ENCODE measurements at places on chromosomes 7 and 10.

- no peaks in the 10 kb centered on the region for H3K4me1 ChIP-seq
- no peak overlapping the region for H3K4me3 ChIP-seq
- no peak overlapping the region for H3K27ac ChIP-seq
- no peaks in the 10 kb centered on the region for H3K36me3 ChIP-seq
These were observed 21.0 kb upstream of the EPC1 start for GRCh38 chr10:32367793-32368453.

DNA sequence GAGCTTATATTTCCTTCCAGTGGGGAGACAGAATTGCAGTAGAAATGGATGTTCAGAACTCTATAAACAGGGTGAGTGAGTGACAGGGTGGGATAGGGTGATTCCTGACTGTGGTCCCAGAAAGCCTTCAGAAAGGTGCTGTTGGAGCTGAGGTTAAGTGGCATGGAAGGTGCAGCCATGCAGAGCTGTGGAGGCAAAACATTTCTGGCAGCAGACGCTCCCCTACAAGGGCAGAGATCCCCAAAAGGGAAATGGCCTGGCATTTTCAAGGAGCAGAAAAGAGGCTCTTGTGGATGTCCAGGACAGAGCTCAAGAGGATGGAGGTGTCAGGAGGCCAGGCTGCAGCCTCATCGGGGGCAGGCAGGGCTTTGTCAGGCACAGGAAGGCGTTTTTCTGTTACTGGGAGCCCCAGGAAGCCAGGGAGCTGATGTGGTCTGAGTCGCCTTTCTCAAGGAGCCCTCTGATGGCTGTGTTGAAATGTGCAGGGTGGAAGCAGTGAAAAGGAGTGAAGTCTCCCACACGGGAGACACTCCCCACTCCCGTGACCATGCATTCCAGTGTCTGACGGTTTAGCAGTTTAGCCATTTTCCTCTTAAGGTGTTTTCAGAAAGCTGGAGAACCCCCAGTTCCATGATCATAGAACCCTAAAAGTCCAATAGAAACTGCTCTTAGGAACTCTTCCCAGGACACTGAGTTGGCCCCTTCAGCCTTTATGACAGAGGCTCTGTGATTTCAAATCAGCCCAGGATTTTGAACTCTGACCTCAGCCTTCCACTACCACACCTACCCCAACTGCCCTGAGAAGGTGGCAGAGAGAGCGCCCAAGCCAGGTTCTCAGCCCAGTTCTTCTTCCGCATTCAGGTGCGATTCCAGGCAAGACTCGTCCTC is 96.2 kb downstream of the C10orf105 start:
- peak; percentile 64 for DNase-seq
- no peak overlapping the region for H3K27ac ChIP-seq
- H3K27me3 ChIP-seq: no peaks in the 10 kb centered on the region
- no peak overlapping the region for H3K4me3 ChIP-seq

GRCh38 chr10:12961416-12962205 is 39.9 kb downstream of the CCDC3 start:
- H3K36me3 ChIP-seq: no peaks in the 10 kb centered on the region
- no peak overlapping the region for H3K4me3 ChIP-seq
- H3K4me1 ChIP-seq: no peaks in the 10 kb centered on the region
- DNase-seq: no peak
- H3K27me3 ChIP-seq: no peaks in the 10 kb centered on the region

DNA sequence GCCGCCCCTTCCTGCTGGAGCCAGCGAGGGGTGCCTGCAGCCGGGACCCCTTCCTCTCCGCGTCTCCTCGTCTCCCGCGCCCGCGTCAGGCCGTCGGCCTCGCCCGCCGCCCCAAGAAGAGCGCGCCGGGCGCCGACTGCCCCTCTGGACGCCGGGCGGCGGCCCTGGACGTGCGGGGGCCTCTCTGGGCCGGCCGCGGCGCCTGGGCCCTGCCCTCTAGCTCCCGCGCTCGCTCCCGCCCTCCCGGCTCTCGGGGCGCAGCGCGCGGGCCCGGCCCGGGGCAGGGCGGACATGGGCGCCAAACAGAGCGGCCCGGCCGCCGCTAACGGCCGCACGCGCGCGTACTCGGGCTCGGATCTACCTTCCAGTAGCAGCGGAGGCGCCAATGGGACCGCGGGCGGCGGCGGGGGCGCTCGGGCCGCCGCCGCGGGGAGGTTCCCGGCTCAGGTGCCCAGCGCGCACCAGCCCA is 704 bp downstream of the ZNRF2 start:
- H3K4me3 ChIP-seq: peak overlapping the region; percentile 99
- peak; percentile 81 for DNase-seq
- H3K36me3 ChIP-seq: no peaks in the 10 kb centered on the region
- H3K27me3 ChIP-seq: no peaks in the 10 kb centered on the region

DNA sequence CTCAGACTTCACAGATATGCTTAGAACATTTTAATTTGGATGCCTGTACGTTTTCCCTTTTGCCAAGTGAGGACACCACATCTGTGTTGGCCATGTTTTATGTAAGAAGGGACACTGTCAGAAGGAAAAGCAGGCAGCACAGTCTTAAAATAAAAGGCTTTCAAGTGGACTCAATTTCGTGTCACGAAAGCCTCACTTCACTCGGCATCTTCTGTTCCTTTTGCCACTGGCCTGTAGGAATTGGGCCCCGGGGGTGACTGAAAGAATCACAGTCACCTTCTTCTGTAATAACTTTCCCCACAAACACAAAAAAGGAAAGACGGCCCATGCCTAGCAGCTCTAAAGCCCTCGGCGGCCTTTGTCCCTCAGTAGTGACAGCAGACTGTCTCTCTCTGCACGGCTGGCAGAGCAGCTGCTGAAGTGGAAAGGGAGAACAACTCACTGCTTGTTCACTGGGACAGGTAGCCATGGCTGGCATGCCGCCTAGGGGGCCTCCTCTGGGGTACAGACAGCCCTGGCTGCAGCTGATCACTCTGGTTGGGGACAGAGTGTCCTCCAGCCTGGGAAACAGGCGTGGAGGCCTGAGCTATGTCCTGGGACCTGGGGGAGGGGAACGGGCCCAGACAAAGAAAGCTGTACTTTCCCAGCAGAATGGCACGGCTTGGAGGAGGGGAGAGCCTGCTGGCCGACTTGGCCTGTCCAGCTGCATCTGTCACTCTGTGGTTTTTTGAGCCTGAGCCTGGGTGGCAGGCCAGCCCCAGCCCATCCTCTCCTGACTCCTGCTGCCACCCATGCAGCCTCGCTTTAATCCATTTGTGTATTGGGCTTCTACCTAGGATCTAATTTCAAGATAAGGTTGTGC is 4.4 kb downstream of the RASSF4 start:
- no peaks in the 10 kb centered on the region for H3K36me3 ChIP-seq
- peak overlapping the region; percentile 29 for H3K4me3 ChIP-seq
- H3K27me3 ChIP-seq: peaks cover 16% of the 10 kb centered on the region

GRCh38 chr10:28761084-28761846 is 83.9 kb downstream of the BAMBI start:
- DNase-seq: no peak
- no peak overlapping the region for H3K4me3 ChIP-seq
- H3K27ac ChIP-seq: no peak overlapping the region

- H3K4me3 ChIP-seq: no peak overlapping the region
- no peaks in the 10 kb centered on the region for H3K4me1 ChIP-seq
- no peaks in the 10 kb centered on the region for H3K27me3 ChIP-seq
- no peak overlapping the region for H3K27ac ChIP-seq
These were observed 98.0 kb downstream of the TMEM26 start for GRCh38 chr10:61355211-61355610.

DNA sequence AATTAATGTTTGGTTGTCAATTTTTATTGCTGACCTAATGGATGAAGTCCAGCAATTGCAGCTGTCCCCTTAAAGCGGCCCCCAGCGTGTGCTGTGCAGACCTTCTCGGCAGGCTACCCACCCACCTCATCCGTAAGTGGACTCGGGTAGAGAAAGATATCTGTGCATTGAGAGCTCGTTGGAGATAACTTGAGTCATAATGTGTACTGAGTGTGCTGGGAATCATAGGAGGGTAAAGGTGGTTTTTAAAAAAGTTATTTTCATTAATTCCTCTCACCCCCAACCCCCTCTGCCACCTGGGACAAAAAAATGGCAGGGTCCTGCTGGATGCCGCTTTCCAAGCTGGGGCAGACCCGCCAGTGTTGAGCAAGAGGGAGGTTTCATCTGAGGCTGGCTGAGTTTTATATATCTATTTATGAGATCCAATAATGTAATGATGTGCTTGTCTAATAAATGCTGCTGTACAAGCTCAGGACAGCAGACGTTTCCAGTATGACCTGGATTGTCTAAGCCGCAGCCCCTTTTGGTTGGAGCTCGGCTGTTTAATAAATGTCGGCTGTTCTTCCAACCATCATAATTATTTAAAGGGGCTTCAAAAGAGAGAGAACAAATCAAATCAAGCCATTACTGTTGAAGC is 119.1 kb downstream of the NKX6-2 start:
- no peak for DNase-seq
- no peaks in the 10 kb centered on the region for H3K27me3 ChIP-seq
- H3K36me3 ChIP-seq: no peaks in the 10 kb centered on the region
- peaks cover 16% of the 10 kb centered on the region for H3K4me1 ChIP-seq
- H3K4me3 ChIP-seq: no peak overlapping the region

GRCh38 chr10:120984221-120984620 is 133.1 kb downstream of the WDR11 start:
- peaks cover 21% of the 10 kb centered on the region for H3K27me3 ChIP-seq
- no peak for DNase-seq
- no peak overlapping the region for H3K4me3 ChIP-seq
- no peak overlapping the region for H3K27ac ChIP-seq
- no peaks in the 10 kb centered on the region for H3K36me3 ChIP-seq

DNA sequence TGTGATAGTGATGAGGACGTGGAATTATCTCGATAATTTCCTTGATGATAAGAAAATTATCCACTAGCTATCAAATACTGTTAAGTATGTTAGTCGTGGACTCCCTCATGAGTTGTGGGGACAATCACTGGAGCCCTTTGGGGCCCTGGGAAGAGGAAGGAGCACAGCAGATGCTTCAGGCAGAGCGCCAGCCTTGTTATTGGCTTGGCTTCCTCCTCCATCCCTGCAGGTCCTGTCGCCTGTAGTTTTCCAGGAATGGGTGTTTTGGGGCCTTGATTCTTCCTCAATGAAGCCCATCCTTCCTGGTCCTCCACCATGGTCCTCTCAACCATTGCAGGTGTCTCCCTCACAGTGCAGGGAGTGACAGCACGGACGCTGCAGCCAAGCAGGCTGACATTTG is 32.5 kb upstream of the ZNF32 start:
- no peak overlapping the region for H3K27ac ChIP-seq
- H3K4me3 ChIP-seq: no peak overlapping the region
- no peak for DNase-seq
- H3K36me3 ChIP-seq: no peaks in the 10 kb centered on the region
- H3K27me3 ChIP-seq: no peaks in the 10 kb centered on the region
- no peaks in the 10 kb centered on the region for H3K4me1 ChIP-seq

- DNase-seq: no peak
- H3K27me3 ChIP-seq: no peaks in the 10 kb centered on the region
- no peak overlapping the region for H3K27ac ChIP-seq
These were observed 309.3 kb upstream of the KCND2 start for GRCh38 chr7:119963654-119964053.

- H3K27me3 ChIP-seq: no peaks in the 10 kb centered on the region
- no peak overlapping the region for H3K27ac ChIP-seq
- no peaks in the 10 kb centered on the region for H3K36me3 ChIP-seq
- no peak overlapping the region for H3K4me3 ChIP-seq
- H3K4me1 ChIP-seq: no peaks in the 10 kb centered on the region
- no peak for DNase-seq
These were observed 195.0 kb upstream of the PRPS1L1 start for GRCh38 chr7:18222636-18223035.

- H3K36me3 ChIP-seq: no peaks in the 10 kb centered on the region
- H3K27ac ChIP-seq: no peak overlapping the region
- no peaks in the 10 kb centered on the region for H3K4me1 ChIP-seq
- H3K4me3 ChIP-seq: no peak overlapping the region
- no peaks in the 10 kb centered on the region for H3K27me3 ChIP-seq
- no peak for DNase-seq
These were observed 25.9 kb downstream of the ADAMTS14 start for GRCh38 chr10:70698211-70698610.

DNA sequence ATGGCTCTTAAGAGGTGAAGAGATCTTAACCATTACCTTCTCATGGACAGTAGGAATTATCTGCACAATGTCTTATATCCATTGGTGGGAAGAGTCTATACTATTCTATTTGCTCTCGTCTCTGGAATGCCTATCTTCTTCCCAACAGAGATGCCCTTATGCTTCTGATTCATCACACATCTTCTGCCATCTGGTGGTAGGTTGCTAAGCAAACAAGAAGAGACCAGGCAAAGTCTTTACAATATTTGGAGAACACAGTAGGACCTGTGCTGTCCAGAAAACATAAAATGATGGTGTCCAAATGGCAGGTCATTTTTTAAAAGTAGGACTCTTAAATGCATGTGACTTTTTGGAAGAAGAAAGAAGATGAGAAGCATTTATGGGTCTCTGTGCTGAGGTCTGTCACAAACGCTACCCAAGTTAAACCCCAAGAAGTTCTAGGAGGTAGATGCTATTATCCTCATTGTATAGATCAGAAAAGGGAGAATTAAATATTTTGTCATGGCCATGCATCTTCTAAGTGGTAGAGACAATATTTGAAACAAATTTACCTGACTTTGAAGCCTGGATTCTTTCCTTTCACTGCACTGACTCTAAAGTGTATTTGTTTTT is 67.8 kb upstream of the NXPH1 start:
- no peaks in the 10 kb centered on the region for H3K36me3 ChIP-seq
- H3K27me3 ChIP-seq: no peaks in the 10 kb centered on the region
- H3K27ac ChIP-seq: no peak overlapping the region
- H3K4me1 ChIP-seq: peaks cover 4% of the 10 kb centered on the region
- peak; percentile 64 for DNase-seq

GRCh38 chr10:69333205-69333604 is 54.9 kb downstream of the HK1 start:
- H3K27me3 ChIP-seq: no peaks in the 10 kb centered on the region
- H3K27ac ChIP-seq: peak overlapping the region; percentile 65
- H3K36me3 ChIP-seq: no peaks in the 10 kb centered on the region
- DNase-seq: peak; percentile 72

DNA sequence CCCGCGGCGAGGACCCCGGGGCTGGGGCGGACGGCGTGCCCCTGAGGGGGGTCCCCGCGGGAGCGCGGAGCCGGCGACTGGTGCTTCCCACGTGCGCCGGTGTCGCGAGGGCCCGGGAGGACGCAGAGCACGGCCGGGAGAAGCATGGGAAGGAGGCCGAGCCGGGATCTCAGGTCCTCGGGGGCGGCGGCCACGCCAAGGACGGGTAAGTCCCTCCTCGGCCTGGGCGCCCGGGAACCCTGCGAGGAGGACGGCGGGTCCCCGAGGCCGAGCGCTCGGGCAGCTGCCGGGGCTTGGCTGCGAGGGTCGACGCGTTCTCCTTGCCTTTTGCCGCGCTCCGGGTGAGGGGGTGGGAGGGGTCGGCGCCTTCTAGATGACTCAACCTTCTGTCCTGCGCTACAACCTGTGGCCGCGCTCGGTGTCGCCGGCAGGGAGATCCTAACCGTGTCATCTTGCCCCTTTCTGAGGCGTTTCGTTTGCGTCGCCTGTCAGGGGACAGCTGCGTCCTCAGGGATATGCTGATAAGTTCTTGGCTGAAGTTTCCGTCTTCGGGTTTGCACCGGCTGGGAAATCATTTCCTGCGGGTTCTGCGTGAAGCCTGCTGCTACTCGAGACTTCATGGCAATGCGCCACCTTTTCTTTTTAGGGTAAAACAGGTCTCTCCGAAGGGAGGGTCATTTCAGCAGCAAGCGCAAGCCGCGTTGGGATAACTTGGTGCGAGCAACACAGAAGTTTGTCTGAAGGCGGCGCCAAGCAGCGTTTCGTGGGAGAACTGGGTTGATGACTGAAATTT is 529 bp downstream of the TASOR2 start:
- H3K27ac ChIP-seq: no peak overlapping the region
- peaks cover 6% of the 10 kb centered on the region for H3K4me1 ChIP-seq
- peaks cover 33% of the 10 kb centered on the region for H3K27me3 ChIP-seq

GRCh38 chr10:66723608-66724400 is 202.0 kb upstream of the LRRTM3 start:
- H3K4me3 ChIP-seq: no peak overlapping the region
- DNase-seq: peak; percentile 16
- no peaks in the 10 kb centered on the region for H3K27me3 ChIP-seq
- H3K4me1 ChIP-seq: peaks cover 16% of the 10 kb centered on the region
- H3K36me3 ChIP-seq: no peaks in the 10 kb centered on the region
